ENCODE measurements at places on chromosomes 1 and 21.
A peak's percentile ranks its signal among the peaks of the same experiment; 100 is the strongest.

DNA sequence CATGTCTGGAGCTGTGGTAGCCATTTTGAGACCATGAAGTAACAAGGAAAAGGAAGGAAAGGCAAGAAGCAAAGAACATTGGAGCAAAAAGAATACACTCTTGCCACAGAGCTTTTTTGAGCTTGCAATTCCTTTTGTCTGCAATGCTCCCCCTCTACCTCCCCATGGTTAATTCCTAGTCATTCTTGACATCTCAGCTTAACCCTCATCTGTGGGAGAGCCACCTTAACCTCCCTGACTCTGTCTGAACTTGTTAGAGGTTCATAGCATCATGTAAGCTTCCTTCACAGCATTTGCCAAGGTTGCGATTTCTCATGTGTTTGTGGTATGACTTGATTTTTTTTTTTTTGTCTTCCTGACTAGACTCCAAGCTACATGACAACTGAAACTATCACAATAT lies 564.1 kb upstream of the PLXNA2 start:
- DNase-seq: no peak

DNA sequence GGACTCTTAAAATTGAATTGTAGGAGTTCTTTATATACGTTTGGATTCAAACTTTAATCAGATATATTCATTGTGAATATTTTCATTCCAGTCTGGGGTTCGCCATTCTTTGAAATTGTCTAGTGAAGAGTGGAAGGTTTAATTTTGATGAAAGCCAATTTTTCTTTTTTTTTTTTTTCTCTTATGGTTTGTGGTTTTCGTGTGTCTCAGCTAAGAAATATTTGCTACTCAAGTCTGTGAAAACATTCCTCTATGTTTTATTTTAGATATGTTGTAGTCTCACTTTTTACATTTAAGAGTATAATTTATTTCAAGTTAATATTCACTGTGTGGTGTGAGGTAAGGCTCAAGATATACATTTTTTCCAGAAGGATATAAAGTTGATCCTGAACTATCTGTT lies 220.5 kb downstream of the KCNT2 start:
- no peak for DNase-seq

DNA sequence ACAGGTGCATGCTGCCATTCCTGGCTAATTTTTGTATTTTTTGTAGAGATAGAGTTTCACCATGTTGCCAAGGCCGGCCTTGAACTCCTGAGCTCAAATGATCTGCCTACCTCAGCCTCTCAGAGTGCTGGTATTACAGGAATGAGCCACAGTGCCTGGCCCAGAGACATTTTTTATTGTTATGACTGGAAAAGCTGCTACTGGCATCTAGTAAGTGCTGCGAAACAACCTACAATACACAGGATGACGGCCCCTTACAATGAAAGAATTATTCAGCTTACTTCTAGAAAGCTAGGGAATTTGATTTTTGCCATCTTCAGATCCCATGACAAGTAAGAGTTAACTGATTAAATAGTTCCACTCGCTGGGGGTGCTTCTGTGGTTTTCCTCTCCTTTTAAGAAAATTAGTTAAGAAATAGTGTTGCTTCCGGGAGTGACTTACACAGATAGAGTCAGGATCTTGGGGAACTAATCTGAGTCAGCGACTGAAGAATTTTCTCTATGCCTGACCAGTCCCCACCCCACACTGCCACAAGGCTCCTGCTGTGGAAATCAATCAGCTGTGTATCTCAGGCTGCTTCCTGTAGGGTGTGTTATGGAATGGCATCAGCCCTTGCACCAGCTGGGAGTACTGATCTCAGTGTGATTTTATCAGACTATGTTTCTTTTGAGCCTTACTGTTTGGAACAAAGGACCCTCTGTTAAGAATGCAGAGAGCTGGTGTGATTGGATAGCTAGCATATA lies 93.0 kb upstream of the BMP8A start:
- DNase-seq: peak; percentile 48

DNA sequence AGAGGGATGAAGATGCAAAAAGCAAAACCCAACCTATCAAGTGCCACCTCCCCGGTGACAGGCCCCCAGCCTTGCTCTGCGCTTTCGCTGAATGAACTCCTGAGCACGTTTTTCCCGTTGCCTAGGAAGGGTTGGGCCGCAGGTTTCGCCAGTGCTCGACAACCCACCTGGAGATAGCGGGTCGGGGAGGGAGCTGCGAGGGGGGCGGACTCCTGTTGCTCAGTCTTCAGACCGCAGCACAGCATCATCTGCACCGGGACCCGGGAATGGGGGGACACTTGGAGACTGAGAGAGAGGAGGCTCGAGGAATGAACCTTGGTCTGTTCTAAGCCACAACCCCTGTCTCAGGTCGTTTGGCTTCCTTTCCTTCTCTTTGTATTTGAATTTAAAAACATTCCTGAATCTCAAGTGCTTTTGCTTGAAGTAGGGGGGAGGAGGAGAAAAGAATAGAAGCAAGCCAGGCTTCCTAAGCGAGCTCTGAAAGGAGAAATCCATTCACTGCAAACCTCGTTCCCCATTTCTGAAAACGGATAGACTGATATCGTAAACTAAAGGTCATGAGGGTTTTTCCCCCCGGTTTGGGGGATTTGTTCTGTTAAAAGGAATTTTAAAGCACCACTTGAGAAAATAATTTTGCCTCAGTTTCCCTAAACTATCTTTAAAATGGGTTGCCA lies 1.2 kb downstream of the AK5 start:
- DNase-seq: no peak

- DNase-seq: no peak
Measured at GRCh38 chr21:35730325-35730724, 330.0 kb downstream of the SETD4 start.

DNA sequence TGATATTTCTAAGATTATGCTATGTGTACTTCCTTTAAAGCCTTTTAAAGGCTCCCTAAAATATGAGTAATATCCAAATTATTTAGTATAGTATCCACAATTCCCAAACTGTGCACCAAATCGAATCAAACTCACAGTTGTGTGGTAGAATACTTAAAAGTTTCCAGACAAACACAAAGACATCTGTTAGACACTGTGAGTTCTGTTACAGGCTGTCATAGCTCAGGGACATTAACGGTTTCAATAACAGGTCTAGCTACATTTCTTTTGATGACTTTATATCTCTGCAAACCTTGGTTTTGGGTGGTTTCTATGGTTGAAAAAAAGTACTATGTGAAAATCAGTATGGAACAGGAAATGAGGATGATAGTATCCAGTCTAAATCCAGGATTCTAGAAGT lies 36.9 kb upstream of the NEK7 start:
- no peak for DNase-seq

- DNase-seq: no peak
Measured at GRCh38 chr21:32757804-32758203, 13.8 kb downstream of the PAXBP1 start.

DNA sequence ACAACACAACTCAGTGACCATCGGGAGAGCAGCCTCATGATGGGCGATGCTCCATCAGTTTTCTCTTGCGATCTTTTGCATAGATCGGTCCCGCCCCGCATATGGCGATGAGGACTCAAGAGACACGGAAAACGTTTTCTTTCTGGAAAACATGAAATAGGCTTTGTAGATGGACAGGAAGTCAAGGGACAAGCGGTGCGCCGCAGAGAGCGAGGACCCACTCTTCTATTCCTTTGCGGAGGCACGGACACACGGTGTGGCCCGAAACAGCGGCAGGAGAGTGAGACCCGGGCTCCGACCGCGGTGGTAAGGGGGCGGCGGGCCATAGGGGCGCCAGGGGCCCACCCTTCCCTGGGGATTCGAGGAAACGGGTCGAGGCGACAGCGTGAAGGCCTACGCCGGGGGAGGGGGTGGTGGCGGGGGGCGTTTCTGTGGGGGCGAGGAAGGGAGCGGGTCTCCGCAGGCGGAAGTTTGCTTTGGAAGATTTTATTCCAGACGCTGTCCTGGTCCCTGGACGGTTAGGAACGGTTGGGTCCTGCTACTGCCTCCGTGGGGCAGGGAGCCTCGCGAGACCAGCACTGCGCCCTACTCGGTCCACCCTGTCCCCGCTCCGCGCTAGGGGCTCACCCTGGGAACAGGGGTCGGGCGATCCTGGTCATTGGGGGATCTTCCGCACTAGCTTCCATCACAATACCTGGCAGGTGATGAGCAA lies 796 bp upstream of the TDRKH start:
- DNase-seq: peak; percentile 66

- no peak for DNase-seq
Measured at GRCh38 chr1:68332041-68332440, 99.7 kb upstream of the WLS start.

DNA sequence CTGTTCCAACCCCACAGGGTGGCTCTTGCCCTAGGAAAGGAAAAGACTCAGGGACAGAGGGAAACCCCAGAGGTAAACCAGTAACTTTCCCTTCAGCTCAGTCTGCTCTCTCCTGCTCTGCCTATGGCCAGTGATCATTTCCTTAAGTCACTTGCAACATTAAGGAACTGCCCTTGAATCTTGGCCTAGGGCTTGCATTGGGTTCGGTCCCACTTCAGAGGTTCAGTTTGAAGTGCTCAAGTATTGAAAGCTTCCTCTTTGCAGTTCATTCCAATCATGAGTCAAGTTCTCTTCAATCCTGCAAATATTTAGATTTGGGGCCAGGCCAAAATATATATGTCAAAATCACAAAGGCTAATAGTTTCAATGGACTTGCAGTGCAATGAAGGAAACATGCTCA lies 97.7 kb upstream of the IRF2BP2 start:
- no peak for DNase-seq

- no peak for DNase-seq
Measured at GRCh38 chr1:155598842-155599331, 11.1 kb upstream of the MSTO1 start.

DNA sequence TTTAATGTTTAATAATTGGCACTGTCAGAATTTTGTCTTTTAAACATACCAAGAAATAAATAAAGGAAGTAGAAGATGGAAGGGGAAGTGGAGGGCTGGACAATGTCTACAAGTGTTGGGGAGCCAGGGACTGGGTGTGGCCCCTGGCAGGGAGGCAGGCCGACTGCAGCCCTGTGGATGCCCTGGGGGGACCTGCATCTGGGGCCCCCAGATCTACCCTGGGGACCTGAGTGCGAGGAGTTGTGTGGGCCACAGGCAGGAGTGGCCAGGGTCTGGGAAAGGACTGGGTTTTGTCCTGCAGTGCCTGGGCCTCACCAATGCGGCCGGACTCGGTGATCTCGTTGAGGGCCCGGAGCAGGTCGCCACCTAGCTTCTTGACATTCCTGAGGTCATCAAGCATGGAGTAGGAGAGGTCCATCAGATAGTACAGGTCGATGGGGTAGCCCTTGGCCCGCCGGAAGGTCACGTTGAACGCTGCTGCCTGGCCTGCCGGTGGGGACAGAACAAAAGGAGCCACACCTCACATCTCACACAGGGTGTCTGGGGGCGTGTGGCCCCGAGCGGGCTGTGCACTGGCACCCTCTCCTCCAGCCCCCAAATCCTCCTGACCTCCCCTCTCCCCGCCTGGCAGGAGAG lies 17.5 kb downstream of the ITGB2 start:
- no peak for DNase-seq

GRCh38 chr1:33895976-33896375 lies 32.1 kb downstream of the HMGB4 start:
- DNase-seq: no peak

GRCh38 chr21:41640748-41641509 lies 125.9 kb downstream of the RIPK4 start:
- DNase-seq: no peak

DNA sequence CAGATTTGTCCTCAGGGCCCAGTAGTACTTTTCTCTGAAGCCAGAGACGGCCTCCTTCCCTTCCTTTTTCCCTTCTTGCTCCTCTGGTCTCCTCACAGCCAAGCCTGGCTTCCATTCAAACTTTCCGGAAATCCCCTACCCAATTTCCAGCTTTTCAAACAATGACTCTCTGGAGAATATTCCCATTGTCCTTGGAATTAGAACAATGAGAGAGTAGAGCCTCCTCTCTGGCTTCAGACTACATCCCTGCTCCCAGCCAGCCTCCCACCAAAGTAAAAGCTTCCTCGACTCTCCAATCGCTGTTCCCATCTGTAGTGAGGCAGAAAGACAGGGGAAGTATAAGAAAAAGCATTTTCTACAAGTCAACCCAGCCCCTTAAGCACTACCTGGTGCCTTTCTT lies 77.7 kb upstream of the SOX13 start:
- no peak for DNase-seq

DNA sequence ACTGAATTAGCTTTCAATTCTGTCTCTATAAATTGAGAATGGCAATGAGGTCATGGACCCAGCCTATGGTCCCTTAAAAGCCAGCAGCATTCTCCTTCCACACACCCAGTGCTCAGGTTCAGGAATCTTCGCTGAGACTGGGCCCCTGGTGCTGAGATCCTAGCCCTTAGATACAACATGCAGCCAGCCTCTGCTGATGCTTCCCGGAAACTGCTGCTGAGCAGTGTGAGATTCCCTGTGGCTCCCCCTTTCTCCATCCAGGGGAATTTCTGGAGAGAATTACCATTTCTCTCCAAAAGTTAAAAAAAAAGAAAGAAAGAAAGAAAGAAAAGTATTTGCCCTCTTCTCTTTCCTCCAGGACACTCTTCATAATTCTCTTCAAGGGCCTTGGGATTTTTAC lies 31.7 kb upstream of the RALGPS2 start:
- DNase-seq: no peak

DNA sequence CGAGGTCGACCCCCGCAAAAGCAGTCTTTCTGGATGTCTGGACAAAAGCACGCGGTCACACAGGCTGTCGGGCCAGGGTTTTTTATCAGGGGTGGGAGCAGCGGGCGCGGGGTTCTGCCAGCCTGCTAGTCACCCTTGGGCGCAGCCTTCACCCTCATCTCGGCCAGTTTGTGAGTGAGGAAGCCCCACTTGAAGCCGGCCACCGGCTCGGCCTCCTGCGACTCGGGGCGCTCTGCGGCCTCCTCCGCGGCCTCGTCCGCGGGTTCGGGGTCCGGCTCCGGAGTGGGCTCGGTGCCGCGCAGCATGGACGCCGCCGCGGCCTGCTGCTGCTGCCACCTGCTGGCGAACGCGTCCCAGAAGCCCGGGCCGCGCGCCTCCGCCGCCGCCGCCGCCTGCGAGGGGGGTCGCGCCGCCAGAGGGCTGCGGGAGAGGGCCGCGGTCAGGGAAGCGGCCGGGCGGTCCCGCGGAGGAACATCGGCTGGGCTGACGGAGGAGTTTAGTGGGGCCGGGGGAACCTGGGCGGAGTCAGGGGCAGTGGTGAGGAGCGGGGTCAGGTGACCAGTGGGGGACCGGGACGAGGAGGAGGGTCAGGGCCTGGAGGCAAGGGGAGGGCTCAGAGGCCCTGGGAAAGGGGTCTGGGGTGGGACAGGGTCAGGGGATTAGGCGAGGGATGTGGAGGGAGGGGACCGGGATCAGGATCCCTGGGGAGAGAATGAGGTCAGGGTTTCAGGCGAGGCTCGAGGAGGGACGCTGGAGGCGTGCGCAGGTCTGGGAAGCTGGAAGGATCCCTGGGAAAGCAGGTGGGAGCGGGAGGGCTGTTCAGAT lies 4.5 kb downstream of the C1orf232 start:
- DNase-seq: peak; percentile 60

Data from stimulated activated effector memory CD8-positive, alpha-beta T cell treated with anti-CD3 and anti-CD28 coated beads, Interleukin-12 subunit alpha, Interleukin-12 subunit beta, amount 100 ng/mL, for 72 hours (primary cell).